ENCODE measurements at places on chromosomes 7 and 10. TPM values are rescaled to one million over a fixed set of nuclear protein-coding genes. Genes with fewer than 3 reads are reported as not detected.

GRCh38 chr7:158549176-158549615, 38.4 kb downstream of the PTPRN2 start:
- DNase-seq, result peak; percentile 40

DNA sequence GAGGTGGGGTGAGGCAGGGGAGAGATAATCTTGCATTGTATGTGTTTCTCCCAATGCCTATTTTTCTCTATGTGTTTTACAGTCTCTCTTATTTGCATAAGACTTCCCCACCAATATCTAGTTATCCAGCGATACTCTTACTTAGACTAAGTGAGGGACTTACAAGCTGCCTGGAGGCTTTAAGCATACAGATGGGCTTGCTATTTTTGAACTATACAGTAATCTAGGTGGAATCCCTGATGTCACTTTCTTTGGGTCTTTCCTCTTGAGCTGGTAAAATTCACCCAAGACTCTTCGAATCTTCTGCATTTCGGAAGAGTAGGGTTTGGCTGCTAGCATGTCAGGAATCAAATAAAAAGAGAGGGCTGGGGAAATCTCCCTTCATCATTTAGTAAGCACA, 76.6 kb downstream of the NDUFB2 start:
- no peak for DNase-seq

FAM131B gene
- polyA plus RNA-seq, result 0.29 TPM

DNA sequence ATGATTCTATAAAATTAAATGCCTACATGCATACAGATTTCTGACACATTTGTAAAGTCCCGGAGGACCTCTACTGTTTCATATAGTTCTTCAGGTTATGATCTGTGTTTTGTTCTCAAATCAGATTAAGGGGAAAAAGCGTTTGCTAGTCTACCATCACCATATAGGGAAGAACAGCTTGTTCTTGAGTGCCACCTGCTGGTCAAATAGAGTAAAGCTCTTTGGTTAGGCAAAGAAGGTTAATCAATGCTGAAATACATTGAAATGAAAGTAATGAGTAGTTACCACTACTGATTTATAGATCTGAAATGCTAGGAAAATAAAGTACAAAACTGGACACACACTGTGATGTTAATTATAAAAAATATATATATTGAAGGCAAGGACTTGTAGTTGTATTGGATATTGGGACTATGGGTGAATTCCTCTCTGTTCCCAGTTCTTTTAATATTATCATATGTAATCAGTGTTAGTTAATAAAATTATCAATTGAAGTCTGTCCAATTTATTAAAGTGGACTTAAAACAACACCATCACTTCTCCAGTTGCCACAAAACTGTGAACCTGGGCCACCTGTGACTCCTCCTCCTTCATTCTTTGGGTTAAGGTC, 72.6 kb upstream of the PDLIM1 start:
- no peak for DNase-seq

STEAP2 gene
- 10.0 TPM for polyA plus RNA-seq

- no peak for DNase-seq
Measured at GRCh38 chr10:118725886-118726500, 28.8 kb downstream of the CACUL1 start.

DNA sequence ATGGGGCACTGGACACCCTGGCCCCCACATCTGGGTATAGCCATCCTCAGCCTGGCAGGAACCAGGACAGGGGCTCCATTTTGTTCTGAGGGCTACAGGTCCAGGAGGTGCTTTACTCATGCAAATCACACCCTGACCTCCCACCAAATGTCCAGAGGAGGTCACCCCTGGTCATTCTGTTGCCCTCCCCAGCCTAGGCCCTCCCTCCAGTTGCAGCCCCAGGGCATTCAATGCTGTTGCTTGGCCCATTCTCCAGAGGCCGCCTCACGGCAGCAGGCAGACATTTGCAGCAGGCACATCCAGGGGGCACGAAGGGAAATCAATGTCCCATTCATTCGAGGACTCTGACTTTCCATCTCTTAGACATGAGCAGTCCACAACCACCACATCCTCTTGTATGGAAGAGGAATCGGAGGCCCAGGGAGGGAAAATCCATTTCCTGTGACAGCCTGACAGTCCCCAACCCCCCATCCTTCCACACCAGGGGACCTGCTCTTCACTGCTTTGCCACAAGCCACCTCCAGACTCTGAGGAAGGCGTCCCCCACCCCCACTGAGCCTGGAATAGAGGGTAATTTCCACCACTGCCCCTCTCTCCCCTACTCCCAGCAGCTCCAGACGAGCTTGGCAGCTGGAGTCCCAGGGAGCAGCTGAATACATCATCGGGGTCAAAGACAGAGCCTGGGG, 76.2 kb upstream of the UNC5B start:
- DNase-seq, result no peak

- no peak for DNase-seq
Measured at GRCh38 chr7:99221866-99222265, 14.0 kb upstream of the KPNA7 start.

ZCWPW1 gene
- polyA plus RNA-seq, result 9.3 TPM

FFAR4 gene
- not detected for polyA plus RNA-seq

- no peak for DNase-seq
Measured at GRCh38 chr10:82661701-82662100, 786.7 kb downstream of the NRG3 start.

UCN3 gene
- polyA plus RNA-seq, result not detected

RGR gene
- polyA plus RNA-seq, result not detected

DNA sequence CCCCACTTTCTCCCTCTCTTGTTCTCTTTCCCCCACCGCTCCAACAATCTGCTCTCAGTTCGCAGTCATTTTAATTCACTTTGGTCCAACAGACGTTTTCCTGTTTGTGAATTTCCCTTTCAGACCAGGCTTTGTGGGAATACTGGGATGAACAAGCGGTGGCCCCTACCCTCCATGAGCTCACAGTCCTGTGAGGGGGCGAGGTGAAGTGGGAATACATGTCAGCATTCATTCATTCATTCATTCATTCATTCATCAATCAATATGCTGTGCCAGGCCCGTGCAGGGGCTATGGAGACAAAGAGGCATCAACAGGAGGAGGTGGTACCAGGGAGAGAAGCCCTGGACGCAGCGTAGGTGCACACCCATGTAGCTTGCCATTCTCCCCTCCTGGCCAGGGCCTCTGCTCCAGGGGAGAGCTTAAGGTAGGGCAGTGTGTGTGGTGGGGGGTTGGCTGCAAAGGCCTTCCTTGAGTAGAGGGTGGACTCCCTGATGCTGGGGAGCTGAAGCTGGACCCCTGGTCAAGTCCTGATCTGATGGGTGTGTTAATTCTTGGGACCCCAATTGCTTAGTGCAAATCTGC, 16.1 kb downstream of the PRF1 start:
- no peak for DNase-seq

DNA sequence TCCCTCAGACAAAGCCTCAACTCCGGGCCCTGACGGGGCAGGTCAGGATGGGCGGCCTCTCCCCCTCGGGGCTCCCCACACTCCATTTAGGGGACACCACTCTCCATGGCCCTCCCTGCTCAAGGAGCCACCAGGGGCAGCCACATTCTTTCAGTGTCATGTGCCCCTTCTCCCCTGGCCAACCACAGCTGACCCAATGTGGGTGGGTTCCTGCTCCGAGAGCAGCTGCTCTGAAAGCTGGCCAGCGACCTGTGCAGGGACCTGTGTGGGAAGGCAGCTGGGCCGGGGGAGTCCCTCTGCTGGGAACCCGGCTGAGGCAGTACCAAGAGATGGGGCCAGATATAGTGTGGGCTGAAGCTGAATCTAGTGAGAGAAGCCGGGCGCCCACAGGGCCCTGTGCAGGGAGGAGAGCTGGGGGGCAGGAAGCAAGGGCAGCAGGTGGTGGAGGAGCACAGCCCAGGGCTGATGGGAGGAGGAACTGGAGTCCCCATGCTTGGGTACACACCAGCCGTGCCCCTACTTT, 40.6 kb upstream of the NPFFR1 start:
- DNase-seq, result no peak

GRCh38 chr10:89738551-89739209, 37.3 kb downstream of the KIF20B start:
- no peak for DNase-seq

MEPCE gene
- 30.0 TPM for polyA plus RNA-seq

DNA sequence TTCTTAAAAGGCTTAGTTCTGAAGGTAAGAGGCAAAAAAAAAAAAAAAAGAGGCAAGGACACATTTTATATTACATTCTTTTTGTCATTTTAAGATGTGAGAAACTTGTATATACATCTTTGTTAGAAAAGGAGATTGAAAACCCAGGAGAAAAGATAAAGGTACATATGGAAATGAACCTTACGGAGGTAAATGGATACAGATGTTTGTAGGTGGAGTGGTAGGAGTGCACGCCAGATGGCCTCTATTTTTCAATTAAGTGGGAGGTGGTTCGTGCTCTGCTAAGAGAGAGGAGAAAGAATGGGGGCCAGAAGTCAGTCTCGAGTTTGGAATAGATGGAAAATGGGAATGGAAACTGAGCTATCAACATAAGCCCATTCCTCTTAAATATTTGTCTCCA, 622.5 kb upstream of the GHITM start:
- DNase-seq, result no peak

OR2A42 gene
- 0.65 TPM for polyA plus RNA-seq

TMEM213 gene
- polyA plus RNA-seq, result not detected

FKBP6 gene
- 0.27 TPM for polyA plus RNA-seq

DNA sequence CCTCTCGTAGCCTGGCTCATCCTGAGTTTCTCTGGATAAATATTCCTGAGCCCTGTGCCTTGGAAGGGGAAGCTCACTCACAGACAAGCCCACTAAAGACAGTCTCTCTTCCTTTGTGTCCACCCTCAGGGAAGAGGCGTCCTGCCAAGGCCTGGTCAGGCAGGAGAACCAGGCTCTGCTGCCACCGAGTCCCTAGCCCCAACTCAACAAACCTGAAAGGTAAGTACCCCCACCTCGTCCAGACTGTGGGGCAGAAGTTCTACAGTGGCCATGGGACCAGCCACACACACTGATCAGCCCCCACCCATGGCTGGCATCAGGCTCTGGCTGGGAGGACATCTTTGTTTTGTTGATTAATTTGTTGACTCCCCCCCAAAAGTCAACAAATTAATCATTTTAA, 2.8 kb downstream of the GPR15LG start:
- DNase-seq, result no peak

- DNase-seq, result no peak
Measured at GRCh38 chr10:88332503-88333247, 250.4 kb downstream of the RNLS start.

NME8 gene
- not detected for polyA plus RNA-seq

DNA sequence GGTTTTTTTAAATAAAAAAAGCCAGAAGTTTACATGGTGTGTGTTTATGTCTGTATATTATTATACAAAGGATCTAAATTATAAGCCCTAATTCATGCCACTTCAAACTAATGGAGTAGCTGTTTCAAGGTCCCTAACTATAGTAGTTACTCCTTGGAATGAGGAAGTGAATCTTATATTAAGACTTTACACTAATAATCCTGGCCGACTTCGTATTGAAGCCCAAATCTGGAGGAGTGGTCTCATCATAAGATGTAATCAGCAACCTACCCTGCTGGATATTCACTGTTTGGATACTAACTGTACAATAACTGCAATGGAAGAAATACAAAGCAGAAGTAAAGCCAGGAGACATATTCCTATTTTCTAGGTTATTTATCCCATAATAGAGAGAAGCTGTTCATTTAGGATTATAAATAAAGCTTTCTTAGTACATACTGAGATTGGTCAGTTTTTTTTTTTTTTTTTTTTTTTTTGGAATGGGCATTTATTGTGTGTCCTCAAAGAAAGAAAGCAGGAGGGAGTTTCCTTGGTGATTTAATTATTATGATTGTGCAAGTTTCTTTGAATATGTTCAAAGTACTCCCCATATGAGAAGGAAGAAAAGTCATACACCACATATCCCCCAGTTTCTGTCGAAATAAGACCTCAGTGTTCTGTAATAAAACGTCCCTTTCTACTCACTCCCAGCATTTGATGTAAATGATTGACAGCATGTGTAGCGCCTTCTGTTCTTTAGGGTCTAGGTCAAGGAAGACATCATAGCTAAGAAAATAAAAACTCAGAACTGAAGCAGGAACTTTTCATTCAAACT, 397.8 kb downstream of the EXOC4 start:
- no peak for DNase-seq

- no peak for DNase-seq
Measured at GRCh38 chr10:129760003-129760315, 204.1 kb downstream of the EBF3 start.

- no peak for DNase-seq
Measured at GRCh38 chr10:132274581-132274980, 33.2 kb downstream of the STK32C start.

- DNase-seq, result no peak
Measured at GRCh38 chr10:71435571-71436267, 39.0 kb downstream of the CDH23 start.

DNA sequence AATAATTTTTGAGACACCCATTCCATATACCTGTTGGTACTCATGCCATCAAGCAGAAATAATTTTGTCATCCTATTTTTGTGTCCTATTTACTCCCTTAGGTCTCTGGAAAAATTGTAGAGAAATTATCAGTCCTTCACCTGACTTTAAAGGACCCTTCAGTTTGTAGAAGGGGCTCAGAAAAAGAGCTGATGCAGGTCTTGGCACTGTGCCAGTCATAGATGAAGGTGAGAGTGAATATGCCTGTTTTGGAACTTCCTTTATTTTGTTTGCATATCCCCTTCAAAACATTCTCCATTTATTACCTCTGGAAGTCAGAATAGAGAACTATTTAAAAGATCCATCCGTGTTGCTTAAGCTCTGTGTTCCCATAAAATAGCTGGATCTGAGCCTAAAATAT, 321.0 kb upstream of the TPK1 start:
- no peak for DNase-seq

- DNase-seq, result no peak
Measured at GRCh38 chr7:100952641-100953040, 3.3 kb downstream of the MUC3A start.

DNA sequence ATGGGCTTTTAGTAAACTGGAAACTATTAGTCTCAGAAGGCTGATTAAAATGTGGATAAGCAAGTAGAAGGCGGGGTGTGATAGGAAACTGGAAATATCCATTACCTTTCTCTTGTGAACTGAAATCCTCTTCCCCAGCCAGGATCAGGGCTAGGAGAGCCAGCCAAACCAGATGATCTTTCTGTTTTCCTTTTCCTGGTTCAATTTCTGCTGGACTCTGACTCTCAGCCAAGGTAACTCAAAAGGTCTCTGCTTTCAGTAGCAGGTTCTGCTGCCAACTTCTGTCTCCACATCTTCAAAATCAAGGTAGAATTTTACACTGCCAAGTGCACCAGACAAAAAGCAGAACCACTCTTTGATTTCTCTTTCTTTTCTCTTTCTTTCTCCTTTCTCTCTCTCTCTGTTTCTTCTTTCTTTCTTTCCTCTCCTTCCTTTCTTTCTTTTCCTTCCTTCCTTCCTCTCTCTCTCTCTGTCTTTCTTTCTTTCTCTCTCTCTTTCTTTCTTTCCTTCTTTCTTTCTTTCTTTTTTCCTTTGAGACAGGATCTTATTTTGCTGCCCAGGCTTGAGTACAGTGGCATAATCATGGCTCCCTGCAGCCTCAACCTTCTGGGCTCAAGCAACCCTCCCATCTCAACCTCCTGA, 30.8 kb downstream of the OTUD1 start:
- DNase-seq, result no peak

PDLIM1 gene
- 29.7 TPM for polyA plus RNA-seq

DNA sequence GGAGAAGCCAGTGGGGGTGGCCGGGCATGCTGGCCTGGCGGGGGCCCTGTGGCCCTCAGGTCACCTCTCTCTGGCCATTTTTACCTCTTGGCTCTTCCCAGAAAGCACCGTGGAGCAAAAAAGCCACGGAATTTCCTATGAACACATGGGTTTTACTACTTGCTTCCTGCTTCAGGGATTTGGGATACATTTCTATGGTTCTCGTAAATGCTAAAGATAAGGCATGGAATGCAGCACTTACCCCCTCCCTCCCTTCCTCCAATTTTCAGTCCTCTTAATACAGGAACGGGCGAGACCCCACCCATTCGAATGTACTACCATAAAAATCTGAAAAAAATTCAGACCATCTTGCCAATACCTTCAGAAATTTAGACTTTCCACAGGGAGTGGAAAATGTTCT, 279.7 kb downstream of the ARHGAP12 start:
- no peak for DNase-seq

EPHA1 gene
- polyA plus RNA-seq, result 0.21 TPM
